ENCODE measurements at places on chromosomes 1 and 21.
A peak's percentile ranks its signal among the peaks of the same experiment; 100 is the strongest.

DNA sequence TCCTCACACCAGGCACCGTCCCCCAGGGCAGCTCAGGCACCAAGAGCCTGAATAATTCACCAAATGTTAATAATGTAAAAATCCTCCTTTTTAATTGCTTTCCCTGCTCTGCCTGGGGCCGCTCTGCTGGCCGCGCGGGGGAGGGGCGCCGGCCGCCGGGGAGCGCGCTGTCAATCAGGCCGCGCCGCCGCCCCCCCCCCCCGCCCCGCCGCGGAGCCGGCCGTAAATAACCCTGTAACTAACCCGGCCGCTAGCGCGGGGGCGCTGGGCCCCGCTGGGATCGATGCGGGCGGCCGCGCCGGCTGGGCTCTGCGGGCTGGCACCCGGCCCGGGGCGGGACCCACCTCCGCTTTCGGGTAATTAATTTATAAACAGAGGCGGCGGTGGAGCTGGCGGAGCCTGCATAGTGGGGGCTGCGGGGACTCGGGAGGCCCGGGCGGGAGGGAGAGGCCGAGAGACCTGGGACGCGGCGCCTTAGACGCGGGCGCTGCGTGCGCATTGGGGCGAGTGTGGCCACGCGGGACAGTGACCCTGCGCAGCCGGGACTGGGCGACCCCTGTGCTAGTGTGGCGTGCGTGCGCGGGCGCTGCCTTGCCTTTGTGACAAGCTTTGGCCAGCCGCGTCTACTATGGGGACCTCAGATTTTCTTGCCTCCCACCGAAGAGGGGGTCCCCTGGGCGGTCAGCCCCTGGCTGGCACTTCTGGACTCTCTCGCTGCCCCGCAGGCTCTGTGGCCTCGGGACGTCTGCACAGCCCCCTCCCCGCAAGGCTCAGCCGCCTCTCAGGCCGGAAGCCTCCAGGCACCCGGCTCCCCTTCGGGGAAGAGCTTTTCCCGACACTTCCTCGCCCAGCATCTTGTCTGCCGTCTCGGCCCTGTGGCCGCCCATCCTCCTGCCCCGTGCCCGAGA lies 16.6 kb downstream of the SAMD11 start:
- H3K36me3 ChIP-seq = peaks cover 8% of the 10 kb centered on the region
- H3K4me1 ChIP-seq = peaks cover 11% of the 10 kb centered on the region
- no peak overlapping the region for H3K27ac ChIP-seq
- DNase-seq = peak; percentile 46
- H3K27me3 ChIP-seq = peaks cover 26% of the 10 kb centered on the region

DNA sequence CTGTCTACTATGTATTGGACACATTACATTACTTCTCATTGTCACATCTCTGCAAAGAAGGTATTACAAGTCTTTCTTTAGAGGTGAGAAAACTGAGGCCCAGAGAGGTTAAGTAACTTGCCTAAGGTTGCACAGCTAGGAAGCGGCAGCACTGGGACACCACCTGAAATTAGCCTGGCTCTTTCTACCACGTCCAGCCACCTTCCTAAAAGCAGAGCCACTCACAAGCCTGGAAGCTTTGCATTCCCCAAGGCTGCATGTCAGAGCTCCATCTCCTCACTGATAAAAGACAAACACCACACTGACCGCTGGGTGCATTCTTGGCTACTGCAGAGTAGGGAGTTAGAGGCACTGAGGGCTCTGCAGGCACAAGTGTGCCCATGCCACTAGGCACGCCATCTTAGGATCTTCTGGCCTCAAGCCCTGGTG lies 2.4 kb downstream of the CD247 start:
- H3K27ac ChIP-seq = no peak overlapping the region
- no peaks in the 10 kb centered on the region for H3K4me1 ChIP-seq
- H3K36me3 ChIP-seq = no peaks in the 10 kb centered on the region
- H3K27me3 ChIP-seq = peaks cover 24% of the 10 kb centered on the region

GRCh38 chr1:27968692-27969091 lies 8.9 kb downstream of the XKR8 start:
- no peak for DNase-seq
- H3K4me1 ChIP-seq = peaks cover 6% of the 10 kb centered on the region
- H3K27me3 ChIP-seq = no peaks in the 10 kb centered on the region
- H3K4me3 ChIP-seq = no peak overlapping the region
- H3K36me3 ChIP-seq = peaks cover 62% of the 10 kb centered on the region

DNA sequence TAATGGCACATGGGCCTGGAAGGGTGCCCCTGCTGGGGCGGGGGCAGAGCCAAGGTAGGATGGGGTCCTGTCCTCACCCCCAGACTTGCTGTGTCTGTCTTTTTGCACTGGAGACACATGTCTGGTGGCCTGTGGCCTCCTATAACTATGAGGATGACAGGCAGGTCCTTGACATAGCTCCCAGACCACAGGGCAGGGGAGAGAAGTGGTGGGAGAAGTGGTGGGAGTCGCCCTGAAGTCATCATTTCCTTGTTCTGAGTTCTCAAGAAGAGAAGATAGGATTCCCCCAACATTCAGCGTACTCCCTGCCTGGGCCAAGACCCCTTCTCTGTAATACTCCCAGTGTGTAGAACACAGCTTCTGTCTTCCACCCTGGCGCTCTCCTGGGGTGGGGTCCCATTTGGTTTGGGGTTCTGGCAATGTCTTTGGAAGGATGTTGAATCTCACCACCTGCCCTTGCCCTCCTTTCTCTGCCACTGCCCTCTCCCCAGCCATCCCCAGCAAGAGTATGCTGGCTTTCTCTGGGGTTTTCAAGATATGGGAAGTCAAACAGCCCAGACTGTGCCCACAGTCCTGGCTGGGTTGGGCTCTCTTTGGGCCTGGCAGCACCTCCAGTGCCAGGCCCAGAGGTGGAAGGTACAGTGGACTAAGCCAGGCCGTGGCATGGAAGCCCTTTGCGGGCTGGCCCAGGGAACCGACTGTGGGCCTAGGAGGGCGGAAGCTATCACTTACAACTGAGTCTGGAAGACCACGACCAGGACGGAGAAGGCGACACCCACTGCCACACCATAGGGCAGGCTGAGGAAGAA lies 19.4 kb downstream of the SLC26A9 start:
- H3K4me3 ChIP-seq = no peak overlapping the region
- H3K4me1 ChIP-seq = no peaks in the 10 kb centered on the region
- no peaks in the 10 kb centered on the region for H3K36me3 ChIP-seq

- H3K4me1 ChIP-seq = no peaks in the 10 kb centered on the region
- H3K27ac ChIP-seq = no peak overlapping the region
- H3K36me3 ChIP-seq = no peaks in the 10 kb centered on the region
- DNase-seq = no peak
These were observed 239.8 kb downstream of the LMX1A start for GRCh38 chr1:165116732-165117131.

DNA sequence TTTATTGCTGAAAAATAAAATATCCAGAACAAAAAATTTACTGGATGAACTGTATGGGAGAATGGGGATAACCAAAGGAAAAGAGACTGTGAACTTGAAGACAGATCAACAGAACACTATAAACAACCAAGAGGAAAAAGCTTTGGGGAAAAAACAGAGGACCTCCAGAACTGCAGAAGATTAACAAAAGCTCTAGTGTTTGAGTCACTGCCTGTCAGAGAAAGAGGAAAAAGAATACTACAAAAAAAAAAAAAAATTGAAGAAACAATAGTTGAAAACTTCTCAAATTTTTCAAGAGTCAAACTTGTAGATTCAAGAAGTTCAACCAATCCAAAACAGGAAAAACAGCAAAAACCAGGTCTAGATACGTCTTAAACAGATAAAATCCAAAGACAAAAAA lies 44.3 kb downstream of the ARHGAP29 start:
- no peak for DNase-seq
- H3K4me1 ChIP-seq = no peaks in the 10 kb centered on the region
- peaks cover 7% of the 10 kb centered on the region for H3K27me3 ChIP-seq
